T-helper 9 cell (primary cell): ENCODE measurements at places on chromosomes 2 and 18.

DNA sequence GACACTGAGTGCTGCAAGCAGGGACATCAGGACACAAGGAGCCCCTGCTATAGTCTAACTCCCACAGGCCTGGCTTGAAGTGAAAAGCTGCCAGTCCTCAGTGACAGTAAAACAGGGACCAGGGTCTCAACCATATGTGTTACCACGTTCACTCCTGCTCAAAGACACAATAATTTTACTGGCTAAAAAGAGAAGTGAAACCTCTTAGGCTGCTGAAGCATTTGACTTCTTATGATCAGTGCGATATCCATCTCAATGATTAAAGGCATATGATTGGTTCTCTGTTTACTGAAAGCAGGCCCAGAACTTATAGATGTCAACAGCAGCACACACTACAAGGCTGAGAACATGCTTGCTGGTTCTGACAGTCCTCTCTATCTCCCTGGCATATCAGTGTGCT lies 129.8 kb upstream of the LMAN1 start:
- no peak for DNase-seq

DNA sequence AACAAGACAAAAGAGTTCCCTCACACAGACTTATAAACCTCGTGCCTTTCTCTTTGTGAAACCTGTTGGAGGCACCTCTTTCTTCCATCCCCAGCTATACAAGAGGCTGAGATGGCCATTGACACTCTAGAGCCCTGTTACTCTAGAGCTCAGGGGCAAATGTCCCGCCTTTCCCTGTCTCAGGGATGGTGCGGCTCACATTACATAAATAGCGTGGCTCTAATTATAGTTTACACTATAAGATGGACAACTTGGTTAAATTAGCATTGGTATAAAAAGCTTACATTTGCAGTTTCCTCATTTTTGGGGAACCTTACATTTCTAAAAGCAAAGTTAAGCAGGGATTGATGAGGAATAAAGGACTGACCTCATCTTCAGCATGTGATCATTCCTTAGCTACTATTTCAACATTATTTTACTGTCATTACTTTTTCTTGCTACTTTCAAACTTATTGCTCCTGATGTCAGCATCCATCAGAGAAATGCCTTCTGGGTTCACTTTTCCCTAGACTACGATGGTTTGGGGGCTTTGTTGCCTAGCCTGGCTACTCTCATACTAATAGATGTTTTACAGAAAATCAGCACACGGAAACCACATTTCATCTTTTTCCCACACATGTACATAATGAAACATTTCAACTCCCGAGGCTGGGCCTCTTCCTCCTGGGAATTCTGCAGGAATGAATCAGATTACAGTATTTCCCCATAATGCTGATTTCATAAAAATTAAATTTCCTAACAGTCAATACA lies 40.4 kb downstream of the FTCDNL1 start:
- DNase-seq = no peak

DNA sequence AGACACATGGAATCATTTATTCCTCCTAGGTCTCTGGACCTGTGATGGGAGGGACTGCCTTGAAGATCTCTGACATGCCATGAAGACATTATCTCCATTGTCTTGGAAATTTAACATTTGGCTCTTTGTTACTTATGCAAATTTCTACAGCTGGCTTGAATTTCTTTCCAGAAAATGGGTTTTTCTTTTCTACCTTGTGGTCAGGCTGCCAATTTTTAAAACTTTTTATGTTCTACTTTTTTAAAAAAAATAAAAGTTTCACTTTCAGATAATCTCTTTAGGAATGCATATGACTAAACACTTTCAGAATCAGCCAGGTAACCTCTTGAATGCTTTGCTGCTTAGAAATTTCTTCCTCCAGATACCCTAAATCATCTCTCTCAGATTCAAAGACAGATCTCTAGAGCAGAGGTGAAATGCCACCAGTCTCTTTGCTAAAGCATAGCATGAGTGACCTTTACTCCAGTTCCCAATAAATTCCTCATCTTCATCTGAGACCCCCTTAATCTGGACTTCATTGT lies 209.6 kb downstream of the RPRM start:
- DNase-seq = no peak

GRCh38 chr2:239456940-239457339 lies 56.1 kb upstream of the HDAC4 start:
- DNase-seq = no peak

GRCh38 chr2:15043336-15044058 lies 411.0 kb downstream of the LRATD1 start:
- no peak for DNase-seq
